ENCODE measurements at places on chromosomes 12 and 14.
A peak's percentile ranks its signal among the peaks of the same experiment; 100 is the strongest.

DNA sequence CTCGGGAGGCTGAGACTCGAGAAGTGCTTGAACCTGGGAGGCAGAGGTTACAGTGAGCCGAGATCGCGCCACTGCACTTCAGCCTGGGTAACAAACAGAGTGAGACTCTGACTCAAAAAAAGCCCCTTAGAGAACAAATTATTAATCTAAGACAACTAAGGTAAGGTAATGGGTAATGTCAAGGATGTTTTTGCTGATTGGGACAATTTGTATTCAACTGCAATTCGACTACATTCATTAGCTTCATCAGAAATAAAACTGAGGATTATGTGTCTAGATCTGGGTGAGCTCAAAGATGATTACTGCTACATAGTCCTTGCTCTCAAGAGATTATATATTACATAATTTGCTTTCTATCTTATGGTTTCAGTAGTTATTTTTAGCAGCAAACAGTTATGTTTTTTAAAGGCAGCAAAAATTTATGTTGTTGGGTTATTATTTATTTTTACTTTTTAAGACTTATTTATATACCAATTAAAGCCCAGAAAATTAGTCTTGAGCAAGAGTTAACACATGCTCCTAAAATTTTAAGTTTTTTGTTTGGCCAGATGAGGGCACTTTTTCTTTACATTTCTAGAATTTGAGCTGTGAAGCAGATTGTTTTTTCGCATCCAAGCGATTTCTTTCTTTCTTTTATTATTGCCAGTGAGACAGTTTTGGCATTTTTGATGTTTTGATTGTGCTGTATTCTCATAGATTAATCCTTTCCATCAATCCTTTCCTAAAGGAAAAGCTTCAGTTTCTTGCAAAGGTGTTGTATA lies 52.3 kb downstream of the PLEKHA5 start:
- no peak for DNase-seq

DNA sequence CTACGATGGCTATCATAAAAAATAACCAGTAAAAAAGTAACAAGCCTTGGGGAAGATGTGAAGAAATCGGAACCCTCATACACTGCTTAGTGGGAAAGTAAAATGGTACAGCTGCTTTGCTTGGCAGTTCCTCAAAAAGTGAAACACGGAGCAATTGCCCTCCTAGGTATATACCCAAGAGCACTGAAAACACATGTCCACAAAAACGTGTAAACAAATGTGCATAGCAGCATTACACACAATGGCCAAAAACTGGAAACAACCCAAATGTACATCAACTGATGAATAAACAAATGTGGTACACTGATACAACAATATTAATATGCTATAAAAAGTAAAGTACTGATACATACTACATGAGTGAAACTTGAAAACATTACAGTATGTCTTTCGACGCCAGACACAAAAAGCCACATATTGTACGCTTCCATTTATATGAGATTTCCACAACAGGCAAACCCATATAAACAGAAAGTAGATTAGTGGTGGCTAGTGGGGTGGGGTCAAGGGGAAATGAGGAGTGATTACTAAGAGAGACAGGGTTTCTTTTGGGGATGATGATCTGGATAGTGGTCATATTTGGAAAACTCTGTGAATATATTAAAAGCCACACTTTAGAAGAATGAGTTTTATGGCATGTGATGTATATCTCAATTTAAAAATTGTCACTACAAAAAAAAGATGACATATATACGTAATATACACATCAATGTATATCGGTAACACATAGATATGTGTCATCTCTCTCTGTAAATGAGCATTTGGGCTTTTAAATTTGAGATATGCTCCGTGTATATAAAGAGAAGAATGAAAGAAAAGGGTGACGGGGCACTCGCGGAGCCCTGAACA lies 996 bp downstream of the SLC41A2 start:
- DNase-seq, result no peak

DNA sequence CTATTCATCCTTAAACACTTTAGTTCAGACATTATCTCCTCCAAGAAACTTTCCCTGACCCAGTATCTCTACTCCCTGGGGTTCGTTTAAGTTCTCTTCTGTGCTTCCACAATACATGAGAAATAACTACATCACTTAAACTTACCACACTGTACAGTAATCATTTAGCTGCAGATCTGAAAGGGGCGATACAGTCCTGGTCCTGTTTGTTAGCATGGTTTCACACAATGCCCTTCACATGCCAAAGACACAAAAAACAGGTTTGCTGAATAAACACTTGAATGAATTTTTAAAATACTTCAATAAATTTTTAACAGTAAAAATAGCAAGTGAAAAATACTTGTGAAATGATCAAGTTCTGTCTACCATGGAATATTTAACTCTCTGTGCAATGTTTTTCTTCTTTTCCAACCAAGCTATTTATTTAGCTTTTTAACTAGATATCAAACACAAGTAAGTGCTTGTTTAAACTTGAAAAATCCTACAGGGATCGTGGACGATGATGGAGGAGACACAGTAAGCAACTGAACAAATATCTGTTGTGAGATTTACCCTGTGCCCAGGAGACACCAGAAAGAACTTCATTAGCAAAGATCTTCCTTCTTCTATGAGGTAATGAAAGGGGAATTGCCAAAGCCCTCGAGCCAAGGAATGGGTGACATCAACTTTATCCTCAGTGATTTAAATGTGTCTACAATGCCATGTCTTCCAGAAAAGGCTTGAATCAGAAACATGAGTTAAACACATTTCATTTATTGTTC lies 255.6 kb upstream of the GRIP1 start:
- DNase-seq, result no peak

DNA sequence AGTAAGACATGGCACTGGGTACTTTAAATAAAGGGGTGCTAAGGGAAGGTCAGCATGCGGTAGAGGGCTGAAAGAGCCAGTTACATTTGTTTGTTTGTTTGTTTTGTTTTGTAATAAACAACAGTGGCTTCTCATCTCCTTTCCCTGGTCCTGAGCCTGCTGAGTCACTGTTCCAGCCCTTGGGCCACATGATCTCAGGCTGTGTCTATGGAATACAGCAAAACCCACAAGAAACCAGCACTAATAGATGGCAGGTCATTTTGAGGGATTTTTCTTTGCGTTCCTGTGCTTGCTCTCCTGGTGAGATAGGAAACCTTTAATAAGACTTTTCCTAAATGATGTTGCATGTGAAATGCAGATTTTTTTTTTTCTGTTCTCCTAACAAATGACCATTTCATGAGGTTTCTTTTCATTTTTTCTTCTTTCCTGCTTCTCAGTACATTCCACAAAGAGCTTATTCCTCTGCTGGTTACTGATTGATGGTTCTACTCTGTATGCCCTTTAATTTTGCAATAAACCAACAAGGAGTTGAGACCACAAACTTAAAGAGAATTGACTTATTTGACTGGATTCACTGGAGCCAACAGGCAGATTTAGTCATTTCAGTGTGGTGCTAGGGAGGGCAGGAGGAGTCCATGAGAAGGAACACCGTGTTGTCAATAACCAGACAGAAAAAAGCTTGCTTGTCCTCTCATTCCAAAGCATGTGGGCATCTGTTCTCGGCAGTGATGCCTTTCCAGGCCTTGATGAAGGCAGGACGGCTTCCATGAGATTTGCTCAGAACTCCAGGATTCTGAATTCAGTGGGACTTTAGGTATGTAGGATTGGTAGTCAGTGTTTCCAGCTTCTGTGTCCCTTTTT lies 459.2 kb downstream of the RAD51B start:
- DNase-seq, result no peak

DNA sequence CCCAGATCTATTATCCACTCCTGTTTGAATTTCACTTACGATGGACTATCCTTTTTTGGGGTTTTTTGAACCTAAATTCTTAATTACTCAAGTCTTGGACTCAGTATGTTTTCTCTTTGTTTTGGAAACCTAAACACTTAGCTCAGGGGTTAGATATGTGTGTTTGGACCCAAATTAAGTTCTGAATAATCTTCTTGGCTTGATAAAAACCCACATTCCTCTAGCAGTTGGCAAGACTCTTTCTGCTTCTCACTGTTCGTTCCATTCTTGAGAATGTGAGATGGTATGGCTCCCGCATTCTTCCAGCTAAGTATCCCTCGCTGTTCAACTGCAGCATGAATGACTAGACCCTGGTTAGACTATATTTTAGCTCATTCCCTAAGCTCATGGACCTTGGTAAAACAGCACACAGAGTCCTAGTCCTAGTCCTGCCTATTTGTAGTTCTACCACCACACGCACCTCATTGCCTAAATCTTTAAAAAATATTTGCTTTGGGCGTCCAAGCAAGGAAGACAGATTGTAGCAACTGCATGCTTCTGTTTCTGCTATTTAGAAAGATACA lies 860.0 kb downstream of the RPS29 start:
- DNase-seq, result no peak

DNA sequence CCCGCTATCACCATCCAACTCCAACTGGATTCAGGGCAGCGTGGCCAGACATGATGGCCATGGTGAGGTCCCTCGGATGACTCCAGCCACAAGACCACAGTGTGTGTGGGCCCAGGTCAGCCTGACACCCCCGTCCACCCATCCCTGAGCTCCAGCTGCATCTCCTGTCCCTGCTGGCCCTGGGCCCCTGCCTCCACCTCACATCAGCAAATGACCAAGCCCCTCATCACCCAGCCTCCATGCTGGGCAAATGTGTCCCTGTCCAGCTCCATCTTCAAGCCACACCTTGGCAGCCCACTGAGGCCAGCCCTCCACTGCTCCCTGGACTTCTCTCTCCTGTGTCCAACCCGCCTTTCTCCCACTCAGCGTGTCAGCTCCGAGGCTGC lies 3.2 kb downstream of the GPR132 start:
- DNase-seq, result no peak

DNA sequence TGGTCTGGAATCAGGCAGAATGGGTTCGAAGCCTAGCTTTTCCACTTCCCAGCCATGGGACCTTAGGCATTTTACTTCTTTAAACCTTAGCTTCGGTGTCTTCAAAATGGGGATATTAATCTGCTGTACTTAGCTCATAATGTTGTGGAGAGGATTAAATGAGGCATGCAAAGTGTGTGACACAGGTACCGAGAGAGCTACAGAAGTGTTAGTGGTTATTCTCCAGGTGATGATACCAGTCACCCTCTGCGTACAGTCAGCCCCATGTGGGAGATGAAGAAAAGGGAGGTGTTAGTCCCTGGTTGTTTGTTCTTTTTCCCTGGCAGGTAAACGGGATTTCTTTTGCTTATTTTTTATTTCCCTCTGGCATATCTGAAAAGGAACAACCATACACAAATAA lies 212.1 kb downstream of the PHLDA1 start:
- DNase-seq, result no peak

- no peak for DNase-seq
Measured at GRCh38 chr12:6049992-6050391, 74.5 kb downstream of the VWF start.

- DNase-seq, result no peak
Measured at GRCh38 chr14:56648508-56649301, 69.1 kb downstream of the TMEM260 start.

GRCh38 chr14:105325716-105326567 lies 11.4 kb downstream of the PACS2 start:
- DNase-seq, result no peak

- no peak for DNase-seq
Measured at GRCh38 chr12:1776170-1776921, 44.0 kb upstream of the LRTM2 start.

- DNase-seq, result no peak
Measured at GRCh38 chr12:71085575-71085974, 72.2 kb downstream of the TSPAN8 start.

- no peak for DNase-seq
Measured at GRCh38 chr14:101774006-101774795, 12.7 kb downstream of the PPP2R5C start.

DNA sequence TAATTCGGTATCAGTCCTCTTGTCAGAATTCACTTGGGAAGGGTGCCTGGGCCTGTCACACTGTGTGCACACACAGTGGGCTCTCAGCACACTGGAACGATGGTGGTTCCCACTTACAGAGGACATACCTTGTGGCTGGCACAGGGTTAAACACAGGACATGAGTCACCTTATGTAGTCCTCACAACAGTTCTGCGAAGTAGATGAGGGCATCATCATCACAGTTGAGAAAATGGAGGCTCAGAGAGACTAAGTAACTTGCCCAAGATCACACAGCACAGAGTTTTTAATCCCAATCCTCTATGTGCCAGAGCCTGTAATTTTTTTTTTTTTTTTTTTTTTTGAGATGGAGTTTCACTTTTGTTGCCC lies 90.7 kb downstream of the NINJ2 start:
- DNase-seq, result peak; percentile 25

DNA sequence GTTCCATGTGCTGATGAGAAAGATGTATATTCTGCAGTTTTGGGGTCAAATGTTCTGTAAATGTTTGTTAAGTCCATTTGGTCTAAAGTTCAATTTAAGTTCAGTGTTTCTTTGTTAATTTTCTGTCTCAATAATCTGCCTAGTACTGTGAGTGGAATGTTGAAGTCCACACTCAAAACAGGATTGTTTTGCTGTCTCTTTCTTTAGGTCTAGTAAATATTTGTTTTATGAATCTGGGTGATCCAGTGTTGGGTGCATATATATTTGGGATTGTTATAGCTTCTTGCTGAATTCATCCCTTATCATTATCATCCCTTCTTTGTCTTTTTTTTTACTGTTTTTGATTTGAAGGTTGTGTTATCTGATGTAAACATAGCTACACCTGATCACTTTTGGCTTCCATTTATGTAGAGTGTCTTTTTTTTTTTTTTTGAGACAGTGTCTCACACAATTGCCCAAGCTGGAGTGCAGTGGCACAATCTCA lies 26.0 kb upstream of the PRPF39 start:
- no peak for DNase-seq

DNA sequence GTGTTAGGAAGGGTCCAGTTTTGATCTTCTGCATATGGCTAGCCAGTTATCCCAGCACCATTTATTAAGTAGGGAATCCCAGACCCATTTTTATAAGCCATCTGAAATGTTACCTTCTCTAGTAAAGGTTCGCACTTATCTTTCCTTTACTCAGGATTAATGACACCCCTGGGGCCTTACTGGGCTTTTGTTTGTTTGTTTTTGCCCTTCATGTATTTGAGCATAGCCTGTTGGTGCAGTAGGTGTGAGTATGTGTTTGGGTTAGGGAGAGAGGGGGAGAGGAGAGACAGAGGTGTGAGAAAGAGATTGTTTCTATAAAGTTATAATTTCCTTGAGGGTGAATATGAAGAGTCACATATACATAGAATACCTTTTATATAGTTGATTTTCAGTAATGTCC lies 96.9 kb downstream of the AKAP6 start:
- DNase-seq, result no peak

DNA sequence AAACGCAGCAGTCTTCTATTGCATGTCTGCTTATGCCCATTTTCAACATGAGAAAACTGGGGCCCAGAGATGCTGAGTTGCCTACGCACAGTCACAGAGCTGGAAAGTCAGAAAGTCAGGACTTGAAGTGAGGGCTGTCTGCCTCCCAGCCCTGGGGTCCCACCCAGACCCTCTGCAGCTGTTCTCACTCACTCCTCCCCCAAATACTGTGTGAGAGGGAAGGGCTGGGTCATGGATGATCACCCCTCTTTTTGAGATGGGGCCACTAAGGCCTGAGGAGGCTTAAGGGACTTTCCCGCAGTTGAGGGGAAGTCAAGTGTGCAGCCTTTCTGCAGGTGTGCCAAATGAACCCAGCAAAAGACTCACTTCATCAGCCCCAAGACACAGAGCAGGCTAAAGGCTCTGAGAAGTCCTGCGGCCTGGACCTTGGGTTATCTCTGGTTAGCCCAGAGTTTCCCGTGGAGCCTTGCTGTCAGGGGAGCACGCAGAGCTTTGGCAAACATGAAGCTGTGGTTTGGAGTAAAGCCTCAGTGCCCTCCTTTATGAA lies 18.7 kb downstream of the DTX1 start:
- DNase-seq, result no peak

- DNase-seq, result no peak
Measured at GRCh38 chr12:3352230-3352629, 138.8 kb upstream of the PRMT8 start.
